ENCODE measurements at places on chromosomes 2 and 18.
A peak's percentile ranks its signal among the peaks of the same experiment; 100 is the strongest.

DNA sequence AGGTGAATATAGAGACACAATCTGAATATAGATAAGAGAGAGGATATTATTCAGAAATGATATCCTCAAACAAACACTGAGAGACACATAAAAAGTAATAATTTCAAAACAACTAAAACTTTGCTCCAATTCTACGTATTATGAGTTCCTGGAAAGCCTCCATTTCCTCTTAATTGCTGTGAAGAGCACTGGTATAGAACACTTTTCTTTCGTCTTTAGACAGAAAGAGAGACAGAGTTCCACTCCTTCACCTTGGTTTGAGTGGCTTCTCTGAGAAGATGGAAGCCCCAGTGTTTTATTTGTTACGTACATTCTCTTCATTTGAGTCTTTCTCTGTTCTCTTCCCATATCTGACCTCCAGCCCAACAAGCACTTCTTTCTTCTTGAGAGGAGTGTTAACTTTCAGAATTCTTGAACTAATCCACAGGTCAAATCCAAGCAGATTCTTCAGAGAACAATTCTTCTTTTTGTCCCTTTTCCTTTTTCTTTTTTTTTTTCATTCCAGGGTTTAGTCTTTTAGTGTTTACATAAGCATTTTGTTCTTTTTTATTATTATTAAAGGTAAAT lies 6.4 kb upstream of the PIK3C3 start:
- no peak for DNase-seq

- DNase-seq = peak; percentile 28
Measured at GRCh38 chr18:79399275-79400081, 3.7 kb downstream of the NFATC1 start.

- DNase-seq = no peak
Measured at GRCh38 chr2:229314117-229314516, 43.0 kb upstream of the PID1 start.

DNA sequence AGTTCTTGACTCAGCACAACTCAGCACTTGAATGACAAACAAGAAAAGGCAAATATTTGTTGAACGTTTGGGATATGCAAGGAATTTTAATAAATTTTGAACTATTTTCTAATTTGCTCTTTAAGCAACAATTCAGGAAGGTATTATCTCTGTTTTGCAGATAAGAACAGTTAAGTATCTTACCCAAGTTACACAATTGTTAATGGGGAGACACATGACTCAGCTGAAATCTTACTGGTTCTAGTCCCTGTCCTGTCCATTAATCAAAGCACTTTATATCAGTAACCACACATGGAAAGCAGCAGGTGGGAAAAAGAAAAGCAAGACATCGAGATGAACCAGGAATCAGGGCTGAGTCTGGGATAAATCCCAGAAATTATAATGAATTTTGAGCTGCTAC lies 493.9 kb upstream of the PIK3C3 start:
- no peak for DNase-seq

DNA sequence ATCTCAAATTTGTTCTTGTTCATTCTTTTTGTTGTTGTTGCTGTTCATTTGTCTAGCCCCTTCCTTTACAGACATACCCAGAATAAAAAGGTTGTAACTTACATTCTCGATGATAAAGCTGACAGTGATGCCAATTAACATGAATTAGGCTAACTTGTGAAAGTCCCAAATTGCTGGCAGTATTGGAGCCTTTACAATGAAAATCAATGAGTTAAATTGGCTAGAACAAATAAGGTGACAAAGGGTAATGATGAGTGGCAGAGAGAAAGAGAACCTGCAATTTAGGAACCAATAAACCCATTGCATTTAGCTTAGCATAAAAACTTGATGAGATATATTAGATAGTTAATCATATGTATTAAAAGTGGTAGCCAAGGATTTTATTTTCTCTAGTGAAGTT lies 521.0 kb downstream of the ADCYAP1 start:
- no peak for DNase-seq

GRCh38 chr2:39724828-39725144 lies 54.3 kb downstream of the THUMPD2 start:
- no peak for DNase-seq

GRCh38 chr2:158182676-158183295 lies 81.1 kb downstream of the UPP2 start:
- no peak for DNase-seq

DNA sequence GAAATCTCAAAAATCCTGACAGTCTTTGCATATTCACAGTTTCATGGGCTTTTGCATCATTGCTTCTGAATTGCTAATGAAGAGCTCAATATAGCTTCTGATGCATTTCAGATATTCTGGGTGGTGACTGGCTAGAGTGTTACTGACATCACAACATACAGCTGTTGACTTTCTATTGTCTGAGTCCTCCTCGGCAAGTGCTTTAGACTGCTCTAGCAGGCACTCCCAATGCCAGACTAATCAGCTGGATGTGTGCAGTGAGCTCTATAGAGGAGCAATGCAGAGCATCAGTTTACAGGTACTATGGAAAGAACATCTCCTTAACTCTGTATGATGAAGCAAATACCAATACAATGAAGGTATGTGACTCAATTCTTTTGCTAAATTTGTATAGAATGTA lies 54.9 kb downstream of the R3HDM1 start:
- DNase-seq = no peak

- no peak for DNase-seq
Measured at GRCh38 chr2:190159453-190159852, 96.9 kb upstream of the MSTN start.

- DNase-seq = peak; percentile 76
Measured at GRCh38 chr2:172442072-172442895, 14.9 kb downstream of the ITGA6 start.

DNA sequence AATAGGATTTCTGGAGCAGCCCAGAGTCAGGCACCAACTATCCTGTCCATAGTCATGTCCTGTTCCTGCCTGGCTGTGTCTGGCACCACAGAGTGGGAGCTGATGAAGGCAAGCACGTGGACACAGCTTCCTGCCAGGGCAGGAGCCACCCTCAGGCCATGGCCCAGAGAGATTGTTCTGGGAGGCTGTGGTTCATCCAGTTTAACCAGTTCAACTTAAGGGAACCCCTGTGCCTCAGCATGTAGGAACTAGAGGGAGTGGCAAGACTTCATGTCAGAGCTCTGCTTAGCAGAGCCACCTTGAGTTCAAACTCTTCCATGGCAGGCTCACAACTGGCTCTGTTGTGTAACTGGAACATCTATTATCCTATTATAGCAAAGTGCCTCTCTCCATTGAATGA lies 73.2 kb upstream of the NCKAP5 start:
- DNase-seq = no peak

- no peak for DNase-seq
Measured at GRCh38 chr2:9095690-9096089, 92.2 kb upstream of the MBOAT2 start.

DNA sequence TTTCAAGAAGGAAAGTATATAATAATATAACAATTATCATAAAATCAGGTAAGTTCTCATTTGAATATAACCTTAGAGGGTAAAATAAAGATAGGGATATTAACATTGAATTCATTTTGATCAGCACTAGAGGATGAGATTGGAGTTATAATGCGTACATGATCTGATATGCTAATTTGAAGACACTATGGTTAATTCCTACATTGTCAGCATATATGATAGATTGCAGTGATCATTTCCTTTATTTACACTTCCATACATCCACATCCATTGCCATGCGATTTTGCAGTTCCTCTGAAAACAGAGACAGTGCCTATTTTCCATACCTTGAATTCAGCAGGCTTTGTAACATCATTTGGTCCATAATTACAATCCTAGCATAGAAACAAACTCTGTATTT lies 519.2 kb downstream of the CCDC85A start:
- no peak for DNase-seq

GRCh38 chr18:77078690-77079070 lies 53.9 kb downstream of the MBP start:
- no peak for DNase-seq

DNA sequence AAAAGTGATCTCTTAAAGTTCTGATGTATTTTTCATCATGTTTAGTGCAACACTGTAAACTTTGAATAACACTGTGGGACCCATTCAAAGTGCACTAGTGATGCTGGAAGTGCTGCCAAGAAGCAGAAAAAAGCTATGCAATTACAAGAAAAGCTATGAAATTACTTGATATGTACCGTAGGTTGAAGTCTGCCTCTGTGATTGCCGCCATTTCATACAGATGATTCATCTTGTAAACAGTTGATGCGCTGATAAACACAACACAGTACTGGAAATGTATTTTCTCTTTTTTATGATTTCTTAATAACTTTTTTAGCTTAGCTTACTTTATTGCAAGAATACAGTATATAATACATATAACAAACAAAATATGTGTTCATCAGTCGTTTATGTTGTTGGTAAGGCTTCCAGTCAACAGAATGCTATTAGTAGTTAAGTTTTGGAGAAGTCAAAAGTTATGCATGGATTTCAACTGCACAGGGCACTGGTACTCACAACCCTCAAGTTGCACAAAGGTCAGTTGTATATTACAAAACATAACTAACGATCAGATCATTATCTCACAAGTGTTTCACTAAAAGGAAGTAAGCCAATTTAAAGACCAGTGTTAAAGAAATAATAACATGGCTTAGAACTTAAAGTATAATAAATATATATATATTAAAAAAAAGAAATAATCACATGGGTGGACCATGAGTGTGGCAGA lies 82.0 kb downstream of the SGPP2 start:
- no peak for DNase-seq

- no peak for DNase-seq
Measured at GRCh38 chr2:231666171-231667095, 41.9 kb upstream of the PTMA start.

DNA sequence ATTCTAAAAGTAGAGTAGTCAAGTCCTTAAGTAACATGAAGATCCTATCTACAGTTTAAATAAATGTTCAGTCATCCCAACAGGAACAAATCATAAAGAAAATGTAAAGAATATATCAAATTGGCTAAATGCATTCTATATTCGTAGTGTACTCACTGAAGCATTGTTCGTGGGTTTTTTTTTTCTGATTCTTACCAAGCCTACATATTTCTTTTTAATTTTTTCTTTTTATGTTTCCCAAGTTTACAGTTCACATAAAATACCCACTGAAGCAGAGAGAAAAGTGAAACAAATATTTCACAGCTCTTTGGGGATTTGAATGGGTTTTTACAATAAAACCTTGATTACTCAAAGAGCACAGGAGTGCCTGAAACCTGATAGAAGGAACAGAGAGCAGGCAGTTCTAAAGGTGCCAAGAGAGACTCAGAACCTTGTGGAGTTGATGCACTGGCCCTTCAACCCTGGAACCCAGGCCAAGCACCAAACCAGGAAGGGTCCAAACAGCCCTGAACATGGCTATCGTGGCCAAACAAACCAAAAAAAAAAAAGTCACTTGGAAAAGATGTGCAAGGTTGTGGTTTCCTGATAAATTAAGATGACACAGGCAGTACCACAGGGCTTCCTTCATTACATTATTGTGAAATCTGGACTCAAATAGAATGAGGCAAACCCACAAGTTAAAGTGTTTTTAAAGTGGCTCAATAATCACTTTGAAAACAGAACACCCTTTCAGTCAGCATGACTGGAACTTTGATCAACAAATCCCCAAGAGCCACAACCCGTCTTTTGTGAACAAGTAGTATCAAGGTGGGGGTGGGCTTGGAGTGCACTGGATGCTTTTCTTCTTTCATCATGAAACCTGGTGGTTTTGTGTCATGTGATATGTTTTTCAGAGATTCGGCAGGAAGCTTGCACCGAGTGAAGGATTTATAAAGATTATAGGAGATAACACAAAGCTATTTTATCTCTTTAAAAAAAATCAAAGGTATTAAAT lies 245.0 kb upstream of the FN1 start:
- DNase-seq = peak; percentile 14

DNA sequence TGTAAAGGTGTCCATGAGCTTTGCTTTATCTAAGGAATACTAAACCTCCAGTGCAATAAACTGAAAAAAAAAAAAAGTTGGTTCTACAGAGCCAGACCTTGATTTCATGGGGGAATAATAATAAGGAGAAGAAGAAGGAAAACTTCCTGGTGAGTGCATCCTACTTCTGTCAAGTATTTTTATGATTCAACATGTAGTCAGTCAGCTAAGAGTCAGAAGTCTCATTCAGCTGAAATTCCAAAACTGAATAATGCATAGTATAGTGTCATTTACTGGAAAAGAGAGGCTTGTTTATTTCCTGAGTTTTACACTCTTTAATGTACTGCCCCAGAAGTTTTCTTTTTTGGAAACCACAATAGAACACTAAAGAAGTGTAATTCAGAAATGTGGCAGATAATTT lies 77.8 kb upstream of the TACR1 start:
- DNase-seq = no peak

DNA sequence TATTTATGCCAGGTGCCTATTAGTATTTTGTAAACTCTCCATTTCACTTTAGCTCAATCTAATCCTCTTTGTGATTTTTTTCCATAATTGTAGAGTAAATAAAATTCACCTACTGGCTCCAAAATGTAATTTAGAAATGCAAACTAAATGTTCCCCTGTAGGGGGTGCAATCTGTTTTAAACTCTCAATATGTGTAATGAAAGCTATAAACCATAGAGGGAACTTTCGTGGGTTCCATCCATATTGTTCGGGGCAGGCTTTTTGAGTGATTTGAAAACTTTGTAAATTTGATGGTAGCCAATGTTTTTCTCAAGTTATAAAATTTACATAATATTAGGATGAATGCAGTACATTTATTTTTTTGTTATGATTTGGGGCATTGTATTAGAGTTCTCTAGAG lies 49.4 kb downstream of the TSPYL6 start:
- no peak for DNase-seq

GRCh38 chr2:172571245-172571644 lies 15.4 kb downstream of the PDK1 start:
- DNase-seq = no peak

- DNase-seq = no peak
Measured at GRCh38 chr2:84450288-84451227, 8.5 kb downstream of the SUCLG1 start.
